ENCODE measurements at places on chromosomes 7 and 10. TPM values are rescaled to one million over a fixed set of nuclear protein-coding genes. Genes with fewer than 3 reads are reported as not detected.
A peak's percentile ranks its signal among the peaks of the same experiment; 100 is the strongest.

DNA sequence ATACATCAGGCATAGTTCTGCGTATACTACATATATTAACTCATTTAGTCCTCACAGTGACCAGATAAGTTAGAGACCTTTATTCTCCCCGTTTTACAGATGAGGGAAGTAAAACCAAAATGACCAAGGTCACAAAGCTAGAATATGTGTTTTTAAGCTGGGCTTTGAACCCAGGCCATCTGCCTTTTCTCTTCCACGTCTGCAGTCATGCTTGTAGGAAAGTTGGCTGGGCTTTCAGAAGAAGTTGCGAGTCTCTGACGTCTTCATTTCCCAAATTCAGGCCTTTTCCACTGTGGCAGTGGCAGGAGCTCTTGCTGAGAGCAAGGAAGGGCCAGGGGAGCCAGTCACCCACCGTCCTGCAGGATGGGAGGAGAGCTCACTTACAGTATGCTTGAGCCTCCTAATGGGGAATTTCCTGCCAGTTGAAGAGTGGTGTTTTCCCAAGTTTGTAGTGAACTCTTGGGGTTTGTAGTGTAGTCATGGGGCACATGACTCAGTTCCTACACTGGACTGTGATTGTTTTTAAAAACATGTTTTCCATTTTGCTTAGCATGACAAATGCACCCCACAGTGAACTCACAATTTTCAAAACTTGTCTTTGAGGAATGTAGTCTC, 34.2 kb downstream of the CYP17A1 start:
- DNase-seq: peak; percentile 38

GRCh38 chr10:75211007-75211691, 553 bp downstream of the VDAC2 start:
- no peak for DNase-seq

DNA sequence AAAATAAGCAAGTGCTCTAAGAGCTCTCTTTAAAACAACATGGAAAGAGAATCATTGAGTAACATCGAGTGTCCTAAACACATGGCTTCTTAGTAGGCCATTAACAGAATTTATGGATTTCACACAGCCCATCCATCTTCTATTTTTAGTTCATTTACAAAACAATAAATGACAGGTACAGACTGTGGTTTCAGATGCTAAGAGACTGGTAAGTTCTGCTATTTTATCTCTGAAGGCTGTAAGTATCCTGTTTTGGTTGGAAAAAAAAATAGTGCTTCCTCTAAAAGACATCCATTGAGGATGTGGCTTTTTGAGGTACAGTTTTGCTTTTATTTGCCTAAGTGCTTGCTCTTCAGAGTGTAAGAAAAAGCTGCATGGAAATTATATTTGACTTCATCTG, 27.4 kb upstream of the GNAI1 start:
- DNase-seq: no peak

GRCh38 chr7:85489498-85489897, 302.6 kb upstream of the SEMA3D start:
- DNase-seq: no peak

The EGFR gene
- total RNA-seq: 0.16 TPM
